NCI-H1930 (cell line): ENCODE measurements at places on chromosomes 5 and 9.

GRCh38 chr9:98105006-98105405 is 14.0 kb downstream of the TRIM14 start:
- no peak for DNase-seq

GRCh38 chr9:117247266-117247665 is 167.6 kb downstream of the ASTN2 start:
- DNase-seq = no peak

- DNase-seq = no peak
These were observed 176.1 kb upstream of the RASEF start for GRCh38 chr9:83238871-83239640.

DNA sequence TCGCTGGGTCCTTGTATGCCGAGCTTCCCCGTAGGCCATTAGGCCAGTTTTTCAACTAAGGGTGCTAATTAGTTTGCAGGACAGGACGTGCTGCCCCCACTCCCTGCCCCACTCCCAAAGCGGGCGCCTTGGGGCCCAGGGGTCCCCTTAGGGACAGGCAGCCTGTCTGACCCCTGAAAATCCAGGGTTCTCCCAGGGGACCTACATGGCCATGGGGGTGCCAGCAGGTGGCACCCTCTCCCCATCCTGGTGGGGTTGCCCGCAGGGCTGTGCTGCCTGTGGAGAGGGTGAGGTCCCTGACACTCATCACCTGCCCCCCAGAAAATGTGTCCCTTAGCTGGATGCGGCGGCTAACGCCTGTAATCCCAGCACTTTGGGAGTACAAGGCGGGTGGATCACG is 8.5 kb upstream of the CCDC187 start:
- no peak for DNase-seq

- DNase-seq = no peak
These were observed 18.8 kb upstream of the FANCC start for GRCh38 chr9:95336281-95336680.
